ENCODE measurements at places on chromosomes 3 and 15.

- no peak for DNase-seq
Observed at GRCh38 chr15:36110659-36110993, 468.8 kb upstream of the CDIN1 start.

GRCh38 chr3:37271611-37272010, 97.2 kb upstream of the LRRFIP2 start:
- no peak for DNase-seq

GRCh38 chr3:123993818-123994217, 1.9 kb upstream of the ROPN1 start:
- no peak for DNase-seq

DNA sequence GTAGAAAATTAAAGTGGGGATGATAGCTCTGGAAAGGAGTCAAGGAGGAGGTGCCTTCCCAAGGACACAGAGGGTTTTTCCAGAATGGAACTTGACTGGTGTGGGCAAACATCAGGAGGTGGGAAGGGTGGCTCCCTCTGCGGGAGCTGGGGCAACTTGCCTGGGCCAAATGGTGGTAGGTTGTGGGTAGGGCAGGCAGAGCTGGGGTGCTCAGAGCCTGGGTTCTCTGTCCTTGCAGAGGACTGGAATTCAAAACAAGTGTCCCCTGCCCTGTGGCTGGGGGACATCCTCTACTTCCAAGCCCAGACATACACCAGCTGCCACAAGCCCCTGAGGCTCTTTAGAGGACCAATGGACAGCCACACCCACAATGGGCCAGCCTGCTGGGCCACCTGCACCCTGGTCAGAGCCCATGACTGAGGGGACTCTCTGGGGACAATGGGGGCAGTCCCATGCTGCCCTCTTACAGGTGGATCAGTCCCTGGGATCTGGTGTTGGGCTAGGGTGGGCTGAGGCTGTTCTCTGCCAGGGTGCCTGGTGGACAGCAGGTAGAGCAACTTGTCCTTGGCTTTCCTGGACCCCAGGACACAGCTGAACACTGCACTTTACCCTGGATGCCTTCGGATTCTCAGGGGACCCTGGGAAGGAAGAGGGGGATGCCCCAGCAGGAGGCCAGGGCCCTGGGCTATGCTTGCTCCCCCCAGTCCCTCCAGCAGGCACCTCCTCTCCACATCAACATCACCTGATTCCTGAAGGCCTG, 38.6 kb upstream of the CSPG4 start:
- no peak for DNase-seq

DNA sequence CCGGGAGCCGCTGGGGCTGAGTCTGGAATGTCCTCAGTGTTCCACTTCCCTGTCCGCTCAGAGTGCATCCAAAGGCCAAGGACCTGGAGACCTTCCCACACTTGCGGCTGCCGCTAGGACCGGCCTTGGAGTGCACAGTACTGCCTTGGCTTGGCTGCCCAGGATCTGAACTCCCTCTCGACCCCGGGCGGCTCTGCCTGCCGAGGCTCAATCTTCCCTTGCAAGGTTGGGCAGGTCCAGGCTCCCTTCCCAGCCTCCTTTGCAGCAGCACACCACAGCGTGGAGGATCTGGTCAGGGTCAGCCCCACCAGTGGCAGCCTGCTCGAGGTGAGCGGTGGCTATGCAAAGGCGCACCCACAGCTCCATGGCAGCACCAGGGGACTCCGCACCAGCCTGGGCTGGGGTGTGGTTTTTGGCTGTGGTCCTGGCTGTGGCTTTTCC, 69.2 kb downstream of the PLXNA1 start:
- DNase-seq = no peak

Measured in fibroblast of skin of left biceps (primary cell).